ENCODE measurements at places on chromosomes 7 and 10.

DNA sequence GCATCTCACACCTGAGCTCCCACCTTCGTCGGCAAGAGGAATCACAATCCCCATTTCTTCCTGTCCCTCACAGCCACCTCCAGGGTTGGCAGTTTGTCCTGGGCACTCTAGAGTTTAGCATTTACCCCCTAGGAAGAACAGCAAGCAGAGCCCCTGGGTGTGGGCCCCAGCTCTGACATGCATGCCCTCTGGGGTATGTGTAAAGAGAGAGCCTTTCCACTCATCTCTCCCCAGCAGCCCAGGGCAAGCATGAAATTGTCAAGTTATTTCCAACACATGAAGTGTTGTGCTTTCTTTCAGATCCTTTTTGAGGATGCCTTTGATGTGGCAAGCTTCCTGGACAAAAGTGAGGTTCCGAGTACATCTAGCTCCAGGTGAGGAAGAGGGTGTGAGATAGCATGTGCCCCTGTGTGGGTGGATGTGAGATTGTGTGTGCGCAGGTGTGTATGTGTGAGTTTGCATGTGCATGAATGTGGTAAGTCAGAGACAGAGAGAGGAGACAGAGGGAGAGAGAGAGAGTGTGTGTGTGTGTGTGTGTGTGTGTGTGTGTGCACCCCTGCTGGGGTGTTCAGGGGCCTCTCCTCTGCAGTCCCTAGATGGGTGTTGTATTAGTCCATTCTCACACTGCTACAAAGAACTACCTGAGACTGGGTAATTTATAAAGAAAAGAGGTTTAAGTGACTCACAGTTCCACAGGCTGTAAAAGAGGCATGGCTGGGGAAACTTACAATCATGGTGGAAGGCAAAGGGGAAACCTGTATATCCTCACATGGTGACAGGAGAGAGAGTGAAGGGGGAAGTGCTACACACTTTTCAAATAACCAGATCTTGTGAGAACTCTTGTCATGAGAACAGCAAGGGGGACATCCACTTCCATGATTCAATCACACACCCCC is 18.1 kb downstream of the STRA8 start:
- DNase-seq: no peak

- no peak for DNase-seq
These were observed 18.7 kb upstream of the CBLL1 start for GRCh38 chr7:107725138-107725740.

DNA sequence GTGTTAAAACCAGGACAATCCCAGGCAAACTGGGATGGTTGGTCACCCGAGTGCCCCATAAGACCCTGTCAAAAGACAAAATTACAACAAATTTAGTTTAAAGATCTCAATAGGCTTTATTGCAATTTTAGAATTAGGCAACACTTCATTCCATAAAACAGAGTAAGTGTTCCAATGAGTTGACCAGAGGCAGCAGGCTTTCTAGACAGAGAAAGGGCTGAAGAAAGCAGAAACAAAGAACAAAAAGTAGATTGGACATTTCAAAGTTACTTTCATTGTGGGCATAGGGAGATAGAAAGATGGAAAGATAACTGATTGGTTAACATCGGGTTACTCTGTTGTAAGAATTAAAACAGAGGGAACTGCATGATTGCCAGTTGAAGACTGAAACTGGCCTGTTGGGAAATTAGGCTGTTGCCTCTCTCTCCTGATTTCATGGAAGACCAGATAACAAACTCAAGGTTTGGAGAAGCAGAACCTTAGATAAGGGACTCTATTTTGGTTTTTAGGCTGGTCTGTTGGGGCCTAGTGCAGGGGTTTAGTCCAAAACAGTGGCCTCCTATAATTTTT is 36.3 kb downstream of the ENTPD1 start:
- no peak for DNase-seq

GRCh38 chr7:148761499-148762278 is 63.0 kb downstream of the CUL1 start:
- no peak for DNase-seq

DNA sequence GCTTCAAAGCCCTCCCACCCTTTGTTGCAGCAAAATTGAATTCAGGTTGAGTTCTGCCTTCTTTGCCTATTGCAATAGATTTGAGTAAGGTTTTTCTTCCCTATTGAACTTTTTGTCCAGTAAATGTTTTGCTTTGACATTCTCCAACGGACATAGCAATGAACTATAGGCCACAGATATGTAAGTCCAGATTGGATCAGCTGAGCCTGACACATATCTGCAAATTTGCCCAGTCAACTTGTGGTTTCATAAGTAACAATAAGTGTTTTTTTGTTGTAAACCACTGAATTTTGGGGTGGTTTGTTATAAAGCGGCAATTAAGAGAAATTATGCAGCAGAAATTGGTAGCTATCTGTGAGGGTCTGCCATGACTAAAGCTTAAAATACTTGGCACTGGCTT is 332.1 kb upstream of the SORCS1 start:
- DNase-seq: no peak

- DNase-seq: no peak
These were observed 282.5 kb downstream of the GALNT17 start for GRCh38 chr7:71414490-71414889.

Measured in stimulated activated CD4-positive, alpha-beta T cell treated with anti-CD3 and anti-CD28 coated beads, Interleukin-1b, Interleukin-23, amount 100 ng/mL, for 24 hours (primary cell).